Activated CD4-positive, alpha-beta memory T cell treated with anti-CD3 and anti-CD28 coated beads, Interleukin-2, amount 10 ng/mL, durations not matched to agents 7 days and 5 days (primary cell): ENCODE measurements at places on chromosomes 11 and 22.

DNA sequence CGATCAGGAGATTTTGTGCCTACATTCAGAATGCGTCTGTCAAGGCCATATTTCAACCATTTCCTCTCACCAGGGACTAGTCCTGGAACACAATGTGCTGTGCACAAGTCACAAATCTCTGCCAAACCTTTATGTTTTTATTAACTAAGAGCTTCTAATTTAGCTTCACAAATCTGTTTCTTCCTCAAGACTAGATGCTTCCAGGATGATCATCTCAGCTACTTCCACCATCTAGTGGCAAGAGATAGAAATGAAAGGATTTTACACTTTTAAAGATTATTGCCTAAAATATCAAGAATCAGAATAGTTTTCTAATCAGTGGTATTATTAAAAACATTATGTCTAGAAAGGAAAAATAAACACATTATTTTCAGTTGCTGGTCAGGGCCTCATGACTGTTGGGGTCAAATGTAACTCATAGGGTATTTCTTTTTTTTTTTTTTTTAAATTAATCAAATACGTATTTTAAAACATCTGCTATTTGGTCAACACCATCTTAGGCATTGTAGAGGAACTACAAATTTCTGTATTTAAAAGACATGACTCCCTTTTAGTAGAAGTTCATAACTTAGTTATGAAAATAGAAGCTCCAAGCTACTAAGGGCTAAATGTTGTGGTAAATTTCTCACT is 1102.6 kb downstream of the DLG2 start:
- no peaks in the 10 kb centered on the region for H3K27me3 ChIP-seq
- DNase-seq, result no peak
- no peak overlapping the region for H3K27ac ChIP-seq
- H3K4me3 ChIP-seq, result no peak overlapping the region

GRCh38 chr11:73236205-73236765 is 18.2 kb downstream of the P2RY2 start:
- H3K4me1 ChIP-seq, result no peaks in the 10 kb centered on the region
- H3K36me3 ChIP-seq, result no peaks in the 10 kb centered on the region
- H3K4me3 ChIP-seq, result no peak overlapping the region

- peaks cover 27% of the 10 kb centered on the region for H3K36me3 ChIP-seq
- H3K4me1 ChIP-seq, result peaks cover 22% of the 10 kb centered on the region
- H3K4me3 ChIP-seq, result peak within 1 kb of the TSS; percentile 95
- peak; percentile 53 for DNase-seq
- peak within 1 kb of the TSS; percentile 94 for H3K27ac ChIP-seq
Observed at GRCh38 chr22:44180706-44181032, at the start of gene PARVG. Gene PARVG, plus strand, starts transcription at chr22:44180925. Its CDS starts 2,405 bp downstream, at chr22:44183330.

DNA sequence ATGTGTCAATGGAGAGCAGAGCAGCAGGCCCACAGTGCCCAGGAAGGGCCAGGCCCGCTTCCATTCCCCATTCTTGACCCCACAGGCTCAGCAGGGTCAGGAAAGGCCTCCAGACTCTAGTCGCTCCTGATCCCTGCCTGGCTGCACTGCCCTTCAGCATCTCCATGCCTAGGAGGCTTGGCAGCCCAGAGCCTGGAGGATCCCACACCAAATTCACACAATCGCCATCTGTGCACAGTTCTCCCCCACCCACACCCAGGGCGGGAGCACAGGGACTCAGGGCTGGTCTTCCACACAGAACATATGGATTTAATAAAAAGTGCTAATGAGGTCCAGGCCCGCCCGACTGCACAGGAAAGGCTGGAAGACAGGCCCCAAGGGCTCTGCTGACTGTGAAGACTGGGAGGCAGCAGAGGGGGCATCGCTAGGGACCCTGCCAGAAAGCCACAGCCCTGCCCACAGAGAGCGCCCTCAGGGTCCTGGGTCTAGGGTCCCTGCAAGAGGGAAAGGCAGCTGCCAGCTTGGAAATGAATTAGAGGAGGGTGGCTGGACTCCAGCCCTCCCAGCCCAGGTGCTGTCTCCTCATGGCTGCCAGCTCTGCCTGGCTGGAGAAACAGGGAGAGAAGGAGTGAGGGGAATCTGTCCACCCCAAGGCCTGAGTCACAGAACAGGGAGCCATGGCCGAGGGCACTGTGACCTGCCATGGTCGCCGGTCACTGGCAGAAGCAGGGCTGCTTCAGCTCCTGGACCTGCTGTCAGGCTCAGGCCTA is 39.7 kb downstream of the DKK3 start:
- no peak overlapping the region for H3K4me3 ChIP-seq
- H3K4me1 ChIP-seq, result no peaks in the 10 kb centered on the region
- H3K27me3 ChIP-seq, result peaks cover 11% of the 10 kb centered on the region
- no peak overlapping the region for H3K27ac ChIP-seq

DNA sequence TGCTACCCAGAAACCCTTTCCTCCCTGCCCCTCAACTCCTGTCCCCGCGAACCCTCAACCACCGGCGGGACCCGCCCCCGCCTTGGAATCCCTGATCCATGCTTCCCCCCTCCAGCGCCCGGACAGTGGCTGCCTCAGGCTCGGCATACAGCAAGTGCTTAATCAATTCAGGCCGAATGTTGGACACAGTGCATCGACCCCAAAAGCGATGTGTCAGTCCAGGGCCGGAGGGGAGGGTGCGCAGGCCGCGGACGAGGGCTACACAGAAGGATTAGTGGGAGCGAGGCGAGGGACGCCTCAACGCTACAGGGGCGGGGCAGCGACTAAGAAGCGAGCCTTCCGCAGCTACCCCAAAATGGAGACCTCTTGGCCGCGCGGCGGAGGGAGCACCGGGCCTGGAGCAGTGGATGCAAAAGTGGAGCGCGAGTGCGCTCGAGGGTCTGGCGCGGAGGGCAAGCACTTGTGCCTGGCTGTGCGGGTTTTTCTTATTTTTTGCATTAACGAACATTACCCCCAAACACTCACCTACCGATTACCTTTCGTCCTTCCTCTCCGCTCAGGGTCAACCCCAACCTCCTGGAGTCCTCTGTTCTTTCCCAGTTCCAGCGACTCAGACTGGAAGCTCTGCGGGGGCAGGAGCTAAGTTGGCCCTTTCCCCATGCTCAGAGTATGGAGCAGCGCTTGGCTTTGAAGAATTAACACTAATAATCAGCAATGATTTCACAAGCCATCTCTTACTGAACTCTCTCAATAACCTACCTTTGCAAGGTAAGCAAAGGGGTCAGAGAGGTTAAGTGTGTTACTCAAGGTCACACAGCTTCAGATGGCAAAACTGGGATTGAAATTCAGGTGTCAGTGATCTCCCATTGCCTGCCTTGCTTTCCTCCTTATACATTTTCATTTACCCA is 30.0 kb upstream of the WNT11 start:
- H3K27me3 ChIP-seq, result peaks cover 35% of the 10 kb centered on the region
- DNase-seq, result no peak
- H3K4me3 ChIP-seq, result peak overlapping the region; percentile 88
- H3K4me1 ChIP-seq, result peaks cover 48% of the 10 kb centered on the region
- H3K36me3 ChIP-seq, result peaks cover 5% of the 10 kb centered on the region

GRCh38 chr22:19110646-19111045 is 11.6 kb downstream of the DGCR2 start:
- H3K27me3 ChIP-seq, result no peaks in the 10 kb centered on the region
- H3K4me3 ChIP-seq, result no peak overlapping the region
- peaks cover 54% of the 10 kb centered on the region for H3K4me1 ChIP-seq
- H3K36me3 ChIP-seq, result peaks cover 7% of the 10 kb centered on the region
- no peak for DNase-seq
- no peak overlapping the region for H3K27ac ChIP-seq

DNA sequence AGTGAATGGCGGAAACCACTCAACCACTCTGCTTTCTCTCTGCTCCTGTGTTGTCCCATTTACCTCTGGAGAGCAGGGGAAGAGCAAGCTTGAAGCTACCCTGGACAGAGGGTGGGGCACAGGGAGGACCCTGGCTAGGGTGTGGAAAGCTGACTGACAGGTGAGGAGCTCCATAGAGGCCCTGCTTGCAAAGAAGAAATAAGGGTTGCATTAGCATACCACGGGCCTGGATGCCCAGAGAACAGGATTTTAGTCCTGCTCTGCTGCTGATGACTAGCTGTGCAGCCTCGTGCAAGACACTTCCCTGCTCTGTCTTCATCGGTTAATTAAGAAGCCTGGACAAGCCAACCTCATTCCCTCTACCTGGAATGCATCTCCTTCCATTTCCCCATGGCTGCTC is 135.0 kb downstream of the BUD13 start:
- no peaks in the 10 kb centered on the region for H3K4me1 ChIP-seq
- H3K36me3 ChIP-seq, result no peaks in the 10 kb centered on the region
- H3K27ac ChIP-seq, result no peak overlapping the region
- no peaks in the 10 kb centered on the region for H3K27me3 ChIP-seq
- H3K4me3 ChIP-seq, result no peak overlapping the region

DNA sequence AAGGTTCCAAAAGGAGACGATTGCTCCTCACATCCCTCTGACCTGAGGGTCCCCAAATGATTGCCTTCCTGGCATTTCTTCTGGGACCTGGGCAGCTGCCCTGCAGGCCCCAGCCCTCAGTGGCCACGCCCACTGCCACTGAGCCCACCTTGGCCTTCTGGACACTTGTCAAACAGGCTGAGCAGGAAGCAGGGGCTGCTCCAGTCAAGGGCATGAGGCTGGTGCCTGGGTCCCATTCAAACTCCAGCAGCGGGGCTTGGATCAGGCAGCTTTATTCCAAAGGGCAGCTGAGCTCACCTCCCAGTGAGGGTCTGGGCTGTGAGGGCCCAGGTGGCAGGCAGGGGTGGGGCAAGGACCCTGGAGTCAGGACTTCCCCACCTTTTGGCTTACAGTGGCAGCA is 13.6 kb downstream of the KCTD17 start:
- H3K27ac ChIP-seq, result no peak overlapping the region
- DNase-seq, result no peak
- H3K4me1 ChIP-seq, result peaks cover 26% of the 10 kb centered on the region
- peaks cover 7% of the 10 kb centered on the region for H3K36me3 ChIP-seq
- H3K4me3 ChIP-seq, result no peak overlapping the region

GRCh38 chr11:44661311-44661717 is 65.4 kb upstream of the TSPAN18 start:
- peaks cover 5% of the 10 kb centered on the region for H3K36me3 ChIP-seq
- H3K4me1 ChIP-seq, result peaks cover 33% of the 10 kb centered on the region
- no peak for DNase-seq
- H3K4me3 ChIP-seq, result no peak overlapping the region
- H3K27ac ChIP-seq, result no peak overlapping the region
